CD4-positive, alpha-beta memory T cell (primary cell): ENCODE measurements at places on chromosomes 12 and 14. TPM values are rescaled to one million over a fixed set of nuclear protein-coding genes. Genes with fewer than 3 reads are reported as not detected.

The SLC7A8 gene
- total RNA-seq: 4.1 TPM

The MYH6 gene
- not detected for total RNA-seq

The DEPDC4 gene
- total RNA-seq: 0.38 TPM

The MED13L gene
- 156 TPM for total RNA-seq

The SIX4 gene
- total RNA-seq: not detected

The GPRC5D gene
- not detected for total RNA-seq

- no peak for DNase-seq
Observed at GRCh38 chr12:43337571-43338444, 214.2 kb downstream of the ADAMTS20 start.

- no peak for DNase-seq
Observed at GRCh38 chr14:71856199-71856919, 75.9 kb upstream of the RGS6 start.

The ALDH2 gene
- 3.0 TPM for total RNA-seq

GRCh38 chr12:52215587-52216031 is 17.4 kb upstream of the KRT7 start:
- no peak for DNase-seq

- DNase-seq: no peak
Observed at GRCh38 chr12:89980236-89980635, 271.6 kb upstream of the ATP2B1 start.

- no peak for DNase-seq
Observed at GRCh38 chr14:50263321-50263720, 31.9 kb upstream of the SOS2 start.

- no peak for DNase-seq
Observed at GRCh38 chr12:47249719-47250357, 170.1 kb upstream of the AMIGO2 start.

GRCh38 chr14:53011053-53011462 is 60.2 kb upstream of the FERMT2 start:
- no peak for DNase-seq

- no peak for DNase-seq
Observed at GRCh38 chr14:60085085-60085484, 6.6 kb upstream of the PCNX4 start.

DNA sequence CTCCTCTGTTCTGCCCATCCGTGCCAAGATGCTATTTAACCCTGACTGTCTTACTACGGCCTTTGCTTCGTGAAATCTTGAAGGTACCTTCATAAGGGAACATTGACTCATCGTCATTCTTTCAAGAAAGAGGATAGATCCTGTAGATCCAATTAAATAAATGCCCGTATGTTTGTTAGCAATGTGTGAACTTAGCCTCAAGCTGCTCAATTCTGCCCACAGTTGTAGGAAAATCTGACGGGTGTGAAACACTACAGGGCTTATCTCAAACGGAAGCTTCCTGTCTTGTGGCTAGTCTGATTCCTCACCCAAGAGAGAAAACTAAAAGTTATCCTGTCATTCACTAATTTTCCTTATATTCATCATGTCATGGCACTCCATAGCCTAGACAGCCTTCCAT is 168.0 kb upstream of the TBX3 start:
- DNase-seq: no peak

GRCh38 chr12:94815958-94816357 is 165.6 kb upstream of the TMCC3 start:
- no peak for DNase-seq

GRCh38 chr14:68359837-68360552 is 432.9 kb downstream of the ZFP36L1 start:
- DNase-seq: no peak

The FBLN5 gene
- total RNA-seq: 8.0 TPM

GRCh38 chr12:115439008-115439601 is 755.1 kb upstream of the TBX3 start:
- no peak for DNase-seq

GRCh38 chr12:71945121-71945520 is 6.5 kb downstream of the TPH2 start:
- DNase-seq: no peak

DNA sequence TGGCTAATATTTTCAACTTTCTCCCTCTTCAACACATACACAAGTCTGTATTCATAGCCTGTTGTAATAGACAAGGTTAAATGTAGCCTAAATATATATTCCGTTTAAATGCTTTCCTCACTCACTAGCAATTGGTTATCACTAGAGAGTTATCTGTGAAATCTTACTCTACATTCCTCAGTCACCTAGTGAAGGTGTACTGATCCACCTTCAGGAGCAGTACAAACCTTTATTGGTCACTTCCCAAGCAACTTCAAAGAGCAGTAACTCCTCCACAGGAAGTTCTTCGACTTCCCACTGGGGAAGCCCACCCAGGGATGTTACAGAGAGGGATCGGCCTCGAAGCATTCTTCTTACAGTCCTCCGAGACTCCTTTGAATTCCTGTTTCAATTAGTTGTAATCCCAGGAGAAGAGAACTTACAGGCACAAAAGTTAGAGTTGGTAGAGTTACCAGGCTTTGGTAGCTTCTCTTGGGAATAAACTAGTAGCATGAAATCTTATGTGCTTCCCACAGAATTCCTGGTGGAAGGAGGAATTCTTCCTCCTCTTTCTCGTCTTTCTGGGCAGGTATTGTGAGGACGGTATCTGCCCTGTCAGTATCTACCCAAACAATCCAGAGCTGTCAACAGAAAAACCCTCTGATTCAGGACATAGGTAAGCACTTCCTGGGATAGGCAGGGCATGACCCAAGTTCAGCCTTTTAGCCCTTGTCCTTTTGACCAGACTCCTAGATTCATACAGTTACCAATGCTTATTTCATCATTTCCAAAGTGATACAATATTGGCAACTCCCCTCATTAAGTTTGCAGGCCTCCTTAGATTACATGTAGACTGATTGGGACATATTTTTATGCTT is at the start of gene GYS2:
Gene GYS2, minus strand, starts transcription at position 603 of the 857 bp plus-strand sequence. Its CDS starts 255 bp downstream, at position 348.
- no peak for DNase-seq

DNA sequence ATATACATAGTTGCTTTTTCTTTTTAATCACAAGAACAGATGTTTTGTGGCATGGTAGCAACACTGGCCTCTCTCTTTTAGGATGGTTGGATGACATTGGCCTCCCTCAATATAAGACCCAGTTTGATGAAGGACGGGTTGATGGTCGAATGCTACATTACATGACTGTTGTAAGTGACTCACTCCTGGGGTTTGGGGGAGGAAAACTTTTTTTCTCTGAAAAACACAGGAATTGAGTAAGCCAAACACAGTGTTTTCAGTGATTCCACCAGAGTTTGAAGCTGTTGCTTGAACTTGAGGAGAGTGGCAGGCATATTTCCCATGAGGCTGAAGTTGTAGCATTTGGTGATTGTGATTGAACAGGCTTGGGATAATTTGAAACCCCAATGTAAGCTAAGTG is 13.7 kb upstream of the REP15 start:
- DNase-seq: no peak

The LRFN5 gene
- total RNA-seq: not detected

The ACYP1 gene
- 46.6 TPM for total RNA-seq

The GPD1 gene
- total RNA-seq: 2.0 TPM

GRCh38 chr12:26786865-26787514 is 46.0 kb downstream of the ITPR2 start:
- DNase-seq: no peak

- no peak for DNase-seq
Observed at GRCh38 chr12:52148464-52149181, 43.2 kb downstream of the KRT80 start.

DNA sequence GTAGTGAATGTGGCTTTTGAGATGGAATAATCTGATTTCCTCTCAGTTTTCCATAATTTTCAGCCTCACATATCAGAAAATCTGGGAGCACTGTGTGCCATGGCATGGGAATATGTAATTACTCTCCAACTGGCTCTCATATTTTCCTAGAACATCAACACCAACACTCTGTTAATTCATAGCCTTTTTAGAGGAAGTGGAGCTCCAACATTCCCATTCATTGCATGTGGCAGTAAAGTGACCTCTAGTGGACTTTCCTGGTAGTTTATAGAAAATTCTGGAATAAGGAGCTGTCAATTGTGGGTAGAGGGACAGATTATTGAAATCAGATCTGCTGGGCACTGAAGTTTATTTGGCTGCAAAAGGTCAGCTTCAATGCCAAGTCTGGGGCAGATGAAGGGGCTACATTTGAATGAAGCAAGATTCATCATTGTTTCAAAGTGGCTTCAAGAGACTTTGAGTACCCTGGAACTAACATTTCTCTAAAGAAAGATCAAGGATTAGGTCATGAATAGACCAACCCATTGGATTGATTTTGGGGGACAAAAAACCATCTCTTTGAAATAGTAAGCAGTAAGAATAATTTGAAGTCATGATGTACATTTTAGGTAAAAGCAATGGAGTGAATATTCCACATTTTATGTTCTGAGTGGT is 23.6 kb upstream of the USP44 start:
- no peak for DNase-seq

The KCNH5 gene
- total RNA-seq: not detected

DNA sequence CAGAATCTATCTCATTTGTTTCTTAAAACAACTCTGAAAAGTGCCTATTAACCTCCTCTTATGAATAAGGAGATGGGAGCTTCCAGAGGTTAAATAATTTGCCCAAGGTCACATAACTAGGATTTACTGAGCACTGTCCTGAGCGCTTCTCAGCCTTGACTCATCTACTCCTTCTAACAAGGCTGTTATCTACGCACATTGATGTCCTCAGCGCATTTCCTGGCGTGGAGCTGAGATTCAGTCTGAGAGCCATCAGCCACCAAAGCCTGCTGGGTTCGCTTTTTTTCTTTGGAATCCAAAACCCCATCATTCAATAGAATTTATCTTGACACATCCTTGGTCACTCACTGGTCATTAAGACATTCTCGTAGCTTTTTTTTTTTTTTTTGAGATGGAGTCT is 29.3 kb downstream of the AK7 start:
- DNase-seq: no peak

DNA sequence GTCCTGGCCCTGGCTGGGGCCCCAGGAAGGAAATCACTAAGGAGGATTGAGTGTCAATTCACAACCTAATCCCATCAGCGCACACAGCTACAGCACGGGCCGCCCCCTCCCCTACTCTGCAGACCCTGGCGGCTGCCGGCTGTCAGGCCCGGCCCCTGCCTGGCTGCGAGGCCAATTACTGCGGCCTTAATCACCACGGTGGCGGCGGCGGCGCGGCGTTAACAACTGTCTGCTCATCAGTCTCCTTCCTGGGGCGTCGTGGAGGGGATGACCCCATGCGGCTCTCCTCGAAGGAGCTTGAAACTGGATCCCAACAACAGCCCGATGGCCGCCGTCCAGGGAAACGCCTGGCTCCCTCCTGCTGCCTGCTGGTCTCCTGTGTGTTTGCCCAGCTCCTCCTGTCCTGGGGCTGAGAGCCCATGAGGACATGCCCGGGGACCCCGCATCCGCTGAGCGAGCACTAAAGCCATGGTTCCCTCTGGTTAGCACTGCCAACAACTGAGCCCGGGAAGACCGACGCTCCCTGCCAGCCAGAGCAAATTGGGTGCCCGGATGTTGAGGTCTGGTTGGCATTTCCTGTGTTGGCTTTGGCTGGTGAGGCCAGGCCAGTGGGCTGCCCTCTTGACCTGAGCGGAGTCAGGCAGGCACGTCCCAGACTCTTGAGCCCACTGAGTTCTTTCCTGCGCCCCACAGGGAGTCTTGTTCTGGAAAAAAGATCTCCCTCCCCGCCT is 21.8 kb upstream of the EIF2B2 start:
- no peak for DNase-seq

- DNase-seq: no peak
Observed at GRCh38 chr14:101601606-101602465, 40.5 kb downstream of the DIO3 start.

The IFI27 gene
- 0.87 TPM for total RNA-seq

The GPR162 gene
- total RNA-seq: not detected

- DNase-seq: no peak
Observed at GRCh38 chr12:131087991-131088700, 134.4 kb downstream of the ADGRD1 start.

DNA sequence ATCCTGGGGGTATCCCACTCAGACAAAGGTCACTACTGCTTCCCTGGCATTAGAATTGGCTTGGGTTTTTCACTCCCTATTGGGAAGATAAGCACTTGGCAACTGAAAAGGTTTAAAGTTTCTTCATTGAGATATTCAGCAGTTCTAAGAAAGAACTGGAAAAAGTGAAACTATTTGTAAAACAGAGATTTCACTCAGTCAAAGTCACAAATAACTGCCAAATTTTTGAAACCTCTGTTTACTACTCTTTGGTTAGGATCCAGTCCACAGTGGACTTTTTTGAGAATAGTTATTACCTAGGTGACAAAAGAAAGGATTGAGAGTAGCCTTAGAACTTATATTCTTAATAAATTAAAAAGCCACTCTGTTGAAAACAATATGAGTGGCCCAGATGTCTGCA is 84.8 kb downstream of the FIGNL2 start:
- DNase-seq: no peak

The KRT75 gene
- not detected for total RNA-seq

GRCh38 chr14:23300687-23301223 is 1.9 kb downstream of the PPP1R3E start:
- peak; percentile 25 for DNase-seq

The CCDC59 gene
- total RNA-seq: 60.4 TPM

- no peak for DNase-seq
Observed at GRCh38 chr12:67716817-67717216, 68.3 kb downstream of the DYRK2 start.

The PPP1R1A gene
- total RNA-seq: not detected

The APOLD1 gene
- total RNA-seq: 4.3 TPM

DNA sequence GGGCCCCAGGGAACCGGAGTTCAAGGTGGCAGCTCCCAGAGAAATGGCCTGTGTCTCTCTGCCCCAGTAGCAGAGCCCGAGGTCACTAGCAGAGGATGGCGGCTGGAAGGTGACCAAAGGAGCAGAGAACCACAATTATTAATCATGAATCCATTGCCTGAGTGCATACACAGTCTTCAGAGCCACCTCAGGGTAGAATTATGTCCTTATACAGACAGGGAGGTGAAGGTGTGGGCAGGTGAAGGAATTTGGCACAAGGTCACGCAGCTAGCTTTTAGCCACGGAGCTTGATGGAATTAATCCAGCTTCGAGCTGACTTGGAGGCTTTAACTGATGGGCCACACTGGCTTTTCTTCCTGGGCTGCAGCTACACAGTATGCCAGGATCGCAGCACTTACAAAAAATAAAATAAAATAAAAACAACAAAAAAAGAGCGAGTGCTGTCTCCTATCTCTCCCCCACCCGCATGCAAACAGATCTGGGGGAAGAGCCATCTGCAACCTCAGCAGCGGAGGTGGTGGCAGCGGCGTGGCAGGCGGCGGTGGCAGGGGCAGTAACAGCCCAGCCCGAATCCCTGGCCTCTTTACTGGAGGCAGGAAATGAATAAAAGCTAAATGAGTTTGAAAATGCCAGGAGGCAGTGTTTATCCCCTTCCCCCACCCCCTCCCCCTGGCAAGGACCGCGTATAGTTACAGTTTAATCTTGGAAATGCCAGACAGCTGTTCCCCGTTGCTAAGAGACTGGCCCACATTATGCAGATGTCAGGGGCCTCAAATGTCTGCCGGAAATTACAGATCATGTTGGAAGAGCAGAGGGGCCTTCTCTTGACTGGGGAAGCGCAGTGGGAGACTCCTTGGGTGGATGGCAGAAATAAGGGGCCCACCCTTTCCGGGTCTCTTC is 93.5 kb downstream of the LRRC74A start:
- no peak for DNase-seq

- no peak for DNase-seq
Observed at GRCh38 chr14:39467889-39468524, 35.8 kb upstream of the FBXO33 start.

The TAS2R9 gene
- not detected for total RNA-seq
